ENCODE measurements at places on chromosomes 2 and 18.
A peak's percentile ranks its signal among the peaks of the same experiment; 100 is the strongest.

GRCh38 chr18:12651651-12652050 is 6.3 kb downstream of the SPIRE1 start:
- no peak for DNase-seq

DNA sequence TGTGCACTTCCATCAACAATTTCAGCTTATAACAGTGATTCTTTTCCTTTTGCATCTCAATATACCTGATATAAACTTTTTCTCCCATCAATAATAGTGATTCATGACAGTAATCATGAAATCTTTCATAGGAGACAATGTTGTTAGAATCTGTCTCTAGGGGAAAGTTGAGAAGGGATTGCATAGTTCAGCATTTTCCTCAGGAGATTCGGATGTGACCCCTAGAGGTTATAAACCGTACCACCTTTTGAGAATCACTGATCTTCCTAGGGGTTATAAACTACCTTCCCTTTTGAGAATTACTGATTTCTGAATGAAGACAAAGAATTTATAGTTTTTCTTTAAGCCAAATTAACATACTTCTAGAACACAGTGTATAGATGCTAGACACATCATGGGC is 53.0 kb upstream of the GALNT3 start:
- no peak for DNase-seq

DNA sequence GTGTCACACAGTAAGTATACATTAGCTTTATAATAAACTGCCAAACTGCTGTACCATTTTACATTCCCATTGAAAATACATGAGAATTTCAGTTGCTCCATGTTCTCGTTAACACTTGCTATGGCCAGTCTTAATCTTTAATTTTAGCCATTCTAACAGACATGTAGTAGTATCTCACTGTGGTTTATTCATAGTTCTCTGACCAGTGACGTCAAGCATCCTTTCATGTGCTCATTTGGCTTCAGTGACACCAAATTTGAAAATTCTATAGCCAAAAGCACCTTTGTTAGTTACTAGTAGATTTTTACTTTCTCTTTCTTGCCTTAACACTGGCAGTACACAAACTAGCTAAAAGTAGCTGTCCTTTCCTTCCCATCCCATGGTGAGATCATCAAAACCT is 43.0 kb downstream of the CYP1B1 start:
- DNase-seq: no peak

DNA sequence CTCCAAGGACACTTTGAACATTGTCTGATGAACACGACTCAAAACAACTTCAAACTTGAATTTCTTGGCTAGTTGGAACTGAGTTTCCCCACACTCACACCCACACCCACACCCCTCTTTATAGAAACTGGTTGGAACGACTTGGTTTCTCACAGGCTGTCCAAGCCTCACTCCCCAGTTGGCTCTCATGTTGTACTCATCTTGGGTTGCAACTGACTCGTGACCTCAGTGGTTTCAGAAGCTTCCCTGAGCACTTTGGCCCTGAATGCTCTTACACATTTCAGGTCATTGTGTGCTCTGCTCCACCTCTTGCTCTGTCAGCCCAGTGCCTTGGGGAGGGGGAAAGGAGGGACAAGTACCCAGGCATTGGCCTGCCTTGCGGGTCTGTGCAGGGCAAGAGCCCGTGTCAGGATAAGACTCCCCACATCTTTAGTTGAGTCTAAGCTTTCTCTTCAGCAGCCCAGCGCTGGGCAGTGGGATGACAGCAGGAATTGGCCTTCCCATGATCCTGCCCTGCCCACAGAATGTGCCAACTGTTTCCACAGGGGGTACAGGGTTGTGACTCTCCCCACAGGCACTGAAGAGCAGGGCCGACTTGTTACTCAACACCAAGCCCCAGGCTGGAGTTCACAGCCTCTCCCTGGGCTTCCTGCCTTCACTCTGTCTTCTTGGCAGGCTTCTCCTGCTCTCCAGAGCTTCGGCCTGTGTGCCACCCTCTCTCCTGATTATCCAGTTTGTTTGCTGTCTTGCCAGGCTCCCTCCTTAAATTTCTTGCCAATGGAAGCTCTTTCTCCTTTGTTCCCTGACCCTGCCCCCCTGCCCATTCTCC is 104.6 kb downstream of the RTN4 start:
- DNase-seq: peak; percentile 7

DNA sequence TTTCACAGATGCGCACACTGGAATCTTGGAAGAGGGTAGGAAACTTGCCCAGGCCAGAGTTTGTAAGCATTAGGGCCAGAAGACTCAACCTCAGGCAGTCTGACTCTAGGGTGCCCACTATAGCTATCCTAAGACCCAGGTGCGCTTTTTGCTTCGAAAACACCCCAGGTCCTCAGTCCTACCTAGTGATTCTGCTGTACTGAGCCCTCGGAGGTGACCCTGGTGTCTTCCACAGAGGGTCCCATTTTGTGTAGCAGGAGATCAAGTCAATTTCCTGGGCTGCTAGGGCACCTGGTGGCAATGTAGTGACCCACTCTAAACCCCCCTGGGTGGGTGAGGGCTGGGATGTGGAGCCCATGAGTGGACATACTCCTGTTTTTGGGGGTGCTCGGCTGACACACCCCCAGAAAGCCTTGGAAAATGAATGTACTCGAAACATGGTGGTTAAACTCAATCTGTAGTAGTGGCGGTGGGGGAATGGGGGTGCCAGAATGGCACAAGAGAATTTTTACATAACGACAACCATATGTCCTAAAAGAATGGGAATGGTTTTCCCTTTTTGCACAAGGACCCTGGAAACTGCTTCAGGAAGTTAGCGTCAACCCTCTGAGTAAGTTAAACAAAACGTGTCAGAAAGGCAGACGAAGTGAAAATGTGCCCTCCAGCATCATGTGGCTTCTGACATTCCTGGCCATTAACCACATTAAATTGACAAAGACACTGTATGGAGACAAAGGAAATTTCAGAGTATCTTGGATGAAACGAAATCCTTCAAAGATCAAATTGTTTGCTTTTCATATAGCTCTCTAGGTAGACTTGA is 218.0 kb upstream of the COPS8 start:
- no peak for DNase-seq

- no peak for DNase-seq
These were observed 166.8 kb downstream of the DYSF start for GRCh38 chr2:71620116-71620515.

DNA sequence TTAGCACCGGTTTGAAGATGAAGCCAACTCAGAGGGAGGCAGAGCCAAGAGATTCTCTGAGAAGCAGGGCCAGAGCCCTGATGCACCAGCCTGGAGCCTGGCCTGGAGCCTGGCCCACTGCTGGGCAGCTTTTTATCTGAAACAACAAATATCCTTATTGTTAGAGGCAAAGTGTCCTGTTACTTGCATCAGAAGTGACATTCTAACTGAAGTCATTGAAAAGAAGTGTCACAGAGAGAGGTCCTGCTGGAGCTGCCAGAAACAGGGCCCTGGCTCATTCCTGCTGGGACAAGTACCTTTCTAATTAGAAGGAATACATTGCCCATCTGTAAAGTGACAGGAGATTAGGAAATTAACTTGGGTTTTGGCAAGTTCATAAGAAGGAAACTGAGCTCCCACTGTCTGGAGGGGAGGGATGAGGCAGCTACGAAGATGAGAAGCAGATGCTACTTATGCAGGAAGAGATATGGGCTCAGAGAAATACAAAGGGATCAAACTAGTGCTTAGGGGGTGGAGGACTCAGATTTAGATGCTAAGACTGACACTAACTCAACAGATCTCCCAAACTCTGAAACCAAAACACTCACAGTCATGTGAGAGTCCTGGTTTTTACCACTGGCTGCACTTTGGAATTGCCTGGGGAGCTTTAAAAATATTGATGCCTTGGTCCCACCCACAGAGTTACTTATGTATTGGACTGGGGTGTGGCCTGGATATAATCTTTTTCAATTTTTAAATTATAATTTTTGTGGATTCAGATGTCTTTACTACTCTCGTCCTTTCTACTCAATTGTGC is 11.0 kb upstream of the HK2 start:
- DNase-seq: no peak
